ENCODE measurements at places on chromosomes 11 and 22.

- no peak for DNase-seq
Observed at GRCh38 chr11:7160814-7161489, 72.2 kb downstream of the RBMXL2 start.

DNA sequence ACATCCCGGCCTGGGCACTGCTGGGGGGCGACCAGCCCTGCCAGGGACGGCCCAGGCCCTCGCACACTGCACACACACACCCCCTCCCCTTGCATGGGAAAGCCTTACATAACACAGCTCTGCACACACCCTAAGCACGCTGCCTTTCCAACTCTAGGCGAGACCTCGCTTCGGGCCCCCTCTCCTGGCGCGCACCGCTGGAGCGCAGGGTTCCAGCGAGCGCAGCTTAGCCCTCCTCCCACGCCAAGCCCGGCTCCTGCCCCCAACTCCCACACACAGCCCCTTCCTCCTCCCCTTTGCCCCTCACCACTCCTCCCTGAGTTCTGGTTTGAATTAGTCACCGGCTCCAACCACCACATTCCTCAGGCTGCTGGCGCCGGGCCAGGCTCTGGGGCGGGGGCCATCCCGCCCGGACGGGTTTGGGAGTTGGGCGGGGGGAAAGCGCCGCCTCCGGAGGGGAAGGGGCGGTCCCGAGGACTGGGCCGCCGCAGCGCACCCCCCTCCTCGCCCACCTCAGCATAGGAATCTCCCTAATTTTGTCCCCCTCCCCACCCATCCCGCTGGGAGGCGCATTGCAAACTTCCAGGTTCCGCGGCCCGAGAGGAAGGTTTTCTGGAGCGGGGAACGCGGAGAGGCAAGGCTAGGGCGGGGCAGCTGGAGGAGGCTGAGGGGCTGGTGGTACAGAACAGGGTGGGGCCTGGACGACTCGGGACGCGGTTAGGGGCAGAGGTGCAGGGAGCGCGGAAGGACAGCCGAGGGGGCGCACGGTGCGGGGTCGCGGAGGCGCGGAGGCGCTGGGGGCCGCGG lies 966 bp downstream of the AHNAK start:
- DNase-seq = peak; percentile 47

DNA sequence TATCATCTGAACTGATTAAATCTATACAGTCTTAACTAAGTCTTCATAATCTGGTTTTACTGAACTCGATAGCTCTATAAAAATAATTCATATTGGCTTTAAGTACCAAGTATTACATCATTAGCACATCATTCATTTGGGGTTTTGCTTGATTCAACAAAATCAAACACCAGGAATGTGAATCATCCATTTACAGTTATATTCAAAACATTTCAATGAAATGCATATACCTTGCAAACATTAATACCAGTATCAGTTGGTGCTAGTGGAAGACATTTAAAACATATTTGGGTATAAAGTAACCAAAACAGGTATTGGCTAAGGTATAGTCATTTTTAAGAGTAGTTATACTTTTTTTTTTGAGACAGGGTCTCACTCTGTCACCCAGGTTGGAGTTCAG lies 12.2 kb upstream of the CCDC89 start:
- no peak for DNase-seq

GRCh38 chr22:49718396-49718795 lies 109.3 kb downstream of the BRD1 start:
- DNase-seq = no peak

- no peak for DNase-seq
Observed at GRCh38 chr11:82703796-82704195, 29.9 kb downstream of the FAM181B start.

DNA sequence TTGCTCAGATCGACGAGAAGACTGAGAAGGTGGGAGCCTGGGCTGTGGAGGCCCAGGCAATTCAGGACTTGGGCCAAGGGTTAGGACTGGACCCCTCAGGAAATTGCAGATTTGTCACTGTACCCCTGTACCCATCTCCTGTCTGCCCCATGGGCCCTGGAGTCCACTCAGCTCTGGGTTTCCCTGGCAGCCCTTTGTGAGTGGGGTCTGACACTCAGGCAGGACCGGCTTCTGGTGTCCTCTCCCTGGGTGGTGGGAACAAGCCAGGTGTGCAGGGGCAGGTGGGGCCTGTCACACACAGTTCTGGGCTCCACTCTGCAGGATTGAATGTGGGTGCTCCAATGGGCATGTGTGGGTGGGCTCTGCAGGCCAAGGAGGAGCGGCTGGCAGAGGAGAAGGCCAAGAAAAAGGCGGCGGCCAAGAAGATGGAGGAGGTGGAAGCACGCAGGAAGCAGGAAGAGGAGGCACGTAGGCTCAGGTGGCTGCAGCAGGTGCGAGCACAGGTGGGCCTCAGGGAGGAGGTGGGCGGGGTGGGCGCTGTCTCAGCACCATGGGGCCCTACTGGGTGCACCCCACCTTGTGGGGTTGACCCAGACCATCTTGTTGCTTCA lies 21.6 kb downstream of the INCENP start:
- DNase-seq = no peak

Measured in progenitor cell of endocrine pancreas (in vitro differentiated cells).